ENCODE measurements at places on chromosomes 4 and X.

GRCh38 chrX:105645667-105646357 lies 176.5 kb upstream of the NRK start:
- DNase-seq, result no peak

- no peak for DNase-seq
Measured at GRCh38 chr4:120801137-120801758, 121.3 kb downstream of the PRDM5 start.

- DNase-seq, result no peak
Measured at GRCh38 chr4:158016511-158016910, 156.3 kb downstream of the GASK1B start.

GRCh38 chrX:5774446-5774845 lies 454.2 kb downstream of the NLGN4X start:
- DNase-seq, result no peak

DNA sequence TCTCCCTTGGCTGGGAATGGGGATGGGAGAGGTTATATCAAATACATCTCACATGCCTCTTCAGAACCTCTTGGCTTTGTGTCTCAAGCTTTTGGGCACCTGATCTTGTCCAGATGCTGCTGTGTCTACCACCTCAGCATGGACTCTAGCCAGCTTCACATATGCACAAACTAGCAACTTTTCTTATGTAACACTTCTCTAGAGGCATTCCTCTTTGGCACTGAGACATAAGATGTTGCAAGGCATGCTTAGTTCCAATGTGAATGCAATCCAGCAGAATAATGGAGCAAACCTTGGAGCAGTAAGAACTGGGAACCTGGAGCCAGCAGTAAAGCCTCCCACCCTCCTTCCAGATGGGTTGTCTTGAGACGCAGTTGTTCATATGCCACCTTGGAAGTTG lies 113.4 kb upstream of the TMEM47 start:
- no peak for DNase-seq

GRCh38 chr4:138948918-138949317 lies 66.7 kb upstream of the NOCT start:
- DNase-seq, result no peak

DNA sequence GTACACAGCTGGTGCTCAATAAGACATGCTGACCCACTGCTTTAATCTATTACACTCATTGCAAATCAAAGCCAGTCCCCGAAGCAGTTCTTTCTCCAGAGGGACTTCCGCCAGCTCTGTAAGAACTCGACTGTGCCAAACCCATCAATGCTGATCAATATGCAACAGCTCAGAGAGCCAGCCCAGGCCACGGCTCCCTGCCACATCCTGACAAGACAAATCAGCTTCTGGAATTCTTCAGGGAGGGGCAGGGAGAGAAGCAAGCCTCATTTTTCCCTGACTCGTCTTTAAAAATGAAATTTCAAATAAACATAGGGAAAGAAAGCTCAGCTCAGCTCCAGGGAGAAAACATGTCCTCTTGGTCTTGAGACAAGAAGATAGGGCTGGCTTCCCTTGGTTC lies 5.3 kb upstream of the ADRA2C start:
- DNase-seq, result no peak

- no peak for DNase-seq
Measured at GRCh38 chr4:19829101-19829500, 422.6 kb upstream of the SLIT2 start.

GRCh38 chrX:118212817-118213183 lies 96.2 kb upstream of the KLHL13 start:
- DNase-seq, result no peak

DNA sequence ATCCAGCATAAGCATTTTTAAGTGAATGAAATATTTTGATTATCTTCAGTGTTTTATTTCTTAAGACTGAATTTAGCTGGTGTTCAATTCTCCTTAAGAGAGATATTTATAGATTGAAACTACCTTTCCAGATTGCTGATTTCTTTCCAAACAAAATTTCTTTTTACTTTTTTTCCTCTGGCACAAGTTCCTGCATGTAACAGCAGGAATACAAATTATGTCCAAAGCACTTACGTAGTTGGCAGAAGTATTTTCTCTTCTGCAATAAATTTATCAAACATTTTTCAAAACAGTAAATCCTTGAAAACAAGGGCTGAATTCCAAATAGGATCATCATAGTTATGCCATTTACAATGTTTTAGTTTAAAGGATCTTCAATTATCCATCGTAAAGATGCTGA lies 412.6 kb downstream of the IQCM start:
- DNase-seq, result no peak

DNA sequence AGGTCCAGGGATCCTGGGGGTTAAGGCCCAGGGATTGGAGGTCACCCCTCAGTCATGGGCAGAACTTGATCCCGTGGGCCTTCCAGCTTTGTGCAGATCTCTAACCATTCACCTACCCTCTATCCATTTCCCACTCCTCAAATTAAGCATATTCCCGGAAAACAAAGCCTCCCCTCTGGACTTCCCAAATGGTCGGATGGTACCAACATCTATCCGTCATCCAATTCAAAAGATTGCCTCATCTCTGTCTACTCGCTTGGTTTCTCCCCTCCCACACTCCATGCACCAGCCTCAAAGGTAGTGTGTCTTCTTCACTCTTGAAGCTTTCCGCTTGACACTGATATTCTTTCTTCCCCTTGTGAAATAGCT lies 473 bp upstream of the BCLAF3 start:
- peak; percentile 1 for DNase-seq

GRCh38 chr4:37415845-37416369 lies 171.4 kb downstream of the NWD2 start:
- DNase-seq, result no peak

DNA sequence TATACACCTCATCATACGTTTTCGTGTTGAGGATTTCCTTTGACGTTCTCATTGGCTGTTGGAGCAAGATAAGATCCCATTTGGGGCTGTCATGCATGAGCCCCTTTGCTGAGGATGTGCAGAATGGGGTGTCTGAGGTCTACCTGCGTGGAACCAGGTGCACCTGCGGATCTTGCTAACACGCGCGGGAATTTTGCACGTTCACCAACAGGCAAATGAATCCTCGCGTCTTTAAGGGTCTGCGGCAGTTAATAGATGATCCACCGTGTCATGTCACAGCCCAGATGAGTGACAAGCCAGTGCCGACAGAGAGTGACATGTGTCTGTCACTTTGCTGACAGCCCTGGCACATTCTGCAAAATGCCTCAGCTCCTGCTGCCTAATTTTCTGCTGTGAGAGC lies 56.3 kb upstream of the SHOX start:
- no peak for DNase-seq

DNA sequence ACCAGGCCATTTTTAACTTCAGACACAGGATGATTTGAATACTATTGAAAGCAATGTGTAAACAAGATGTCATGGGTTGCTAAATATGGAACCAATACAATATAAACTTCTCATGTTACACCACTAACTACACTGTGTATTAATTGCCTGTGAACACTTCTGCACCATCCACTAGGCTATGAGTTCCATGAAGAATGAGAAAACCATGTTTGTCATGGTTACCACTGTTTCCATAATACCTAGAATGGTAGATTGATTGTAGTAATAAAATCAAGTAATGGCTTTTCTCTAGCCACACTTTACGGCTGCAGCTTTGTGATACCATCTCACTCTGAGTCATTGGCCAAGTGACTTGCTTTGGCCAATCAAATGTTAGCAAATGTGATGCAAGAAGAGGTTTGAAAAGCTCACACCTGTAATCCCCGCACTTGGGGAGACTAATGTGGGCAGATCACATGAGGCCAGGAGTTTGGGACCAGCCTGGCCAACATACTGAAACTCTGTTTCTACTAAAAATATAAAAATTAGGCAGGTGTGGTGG lies 19.9 kb upstream of the CYBB start:
- no peak for DNase-seq

GRCh38 chrX:31070057-31070468 lies 1.8 kb downstream of the FTHL17 start:
- DNase-seq, result no peak

- no peak for DNase-seq
Measured at GRCh38 chr4:93147524-93148212, 680.9 kb upstream of the ATOH1 start.

Data from CD4-positive, alpha-beta T cell treated with Interleukin-2 at 100 ng/mL for 4 hours (primary cell).